ENCODE measurements at places on chromosomes 7 and 10.

DNA sequence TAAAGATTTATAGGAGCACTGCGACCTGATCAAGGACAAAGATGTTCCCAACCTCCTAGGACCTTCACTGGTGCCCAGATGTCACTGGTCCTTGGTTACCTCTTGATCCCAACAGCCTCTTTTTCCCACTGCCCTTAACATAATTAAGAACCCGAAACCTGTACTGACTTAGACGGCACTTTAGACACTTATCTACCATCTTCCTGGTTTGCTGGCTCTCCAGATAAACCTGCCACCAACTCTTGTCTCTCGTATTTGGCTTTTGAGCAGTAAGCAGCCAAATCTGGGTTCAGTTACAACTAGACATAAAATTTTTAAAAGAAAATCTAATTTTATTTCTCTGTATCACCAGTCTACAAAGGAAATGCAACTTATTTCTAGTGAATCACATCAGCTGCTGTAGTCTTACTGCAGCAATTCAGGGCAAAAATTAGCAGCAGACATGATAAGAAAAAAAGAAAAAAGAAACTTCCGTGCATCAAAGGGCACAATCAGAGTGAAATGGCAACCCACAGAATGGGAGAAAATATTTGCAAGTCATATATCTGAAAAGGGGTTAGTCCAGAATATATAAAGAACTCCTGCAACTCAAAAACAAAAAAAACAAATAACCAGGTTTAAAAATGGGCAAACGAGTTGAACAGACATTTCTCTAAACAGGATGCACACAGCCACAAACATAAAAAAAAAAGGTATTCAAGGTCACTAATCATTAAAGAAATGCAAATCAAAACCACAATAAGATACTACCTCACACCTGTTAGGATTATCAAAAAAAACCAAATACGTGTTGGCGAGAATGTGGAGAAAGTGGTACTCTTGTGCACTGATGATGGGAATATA, 9.4 kb downstream of the ASB13 start:
- no peak for DNase-seq

GRCh38 chr7:49245062-49245461, 320.7 kb downstream of the CDC14C start:
- DNase-seq: no peak

GRCh38 chr7:137656850-137657232, 189.9 kb downstream of the DGKI start:
- no peak for DNase-seq

DNA sequence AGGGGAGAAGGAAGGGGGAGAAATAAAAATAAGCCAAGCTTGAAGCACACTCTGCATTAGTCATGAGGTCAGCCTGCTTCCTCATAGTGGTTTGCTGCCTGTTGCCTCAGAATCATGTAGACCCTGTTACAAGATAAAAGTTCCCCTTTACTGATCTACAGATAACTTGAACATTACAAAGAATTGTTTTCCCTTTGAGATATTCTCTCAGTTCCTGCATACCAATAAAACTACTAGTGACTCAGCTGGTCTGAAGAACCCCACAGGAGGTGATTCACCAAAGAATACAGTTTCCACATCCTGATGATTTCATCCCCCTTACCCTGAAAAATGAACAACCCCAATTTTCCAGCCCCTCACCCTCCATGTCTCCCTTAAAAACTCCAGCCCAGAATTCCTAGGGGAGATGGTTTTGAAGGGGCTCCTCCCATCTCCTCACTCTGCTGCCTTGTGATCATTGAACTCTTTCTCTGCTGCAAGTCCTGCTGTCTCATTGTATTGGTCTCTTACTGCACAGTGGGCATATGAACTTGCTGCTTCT, 31.5 kb upstream of the NRP1 start:
- no peak for DNase-seq

Data from nephron progenitor cell (in vitro differentiated cells).